ENCODE measurements at places on chromosomes 5 and 9.

DNA sequence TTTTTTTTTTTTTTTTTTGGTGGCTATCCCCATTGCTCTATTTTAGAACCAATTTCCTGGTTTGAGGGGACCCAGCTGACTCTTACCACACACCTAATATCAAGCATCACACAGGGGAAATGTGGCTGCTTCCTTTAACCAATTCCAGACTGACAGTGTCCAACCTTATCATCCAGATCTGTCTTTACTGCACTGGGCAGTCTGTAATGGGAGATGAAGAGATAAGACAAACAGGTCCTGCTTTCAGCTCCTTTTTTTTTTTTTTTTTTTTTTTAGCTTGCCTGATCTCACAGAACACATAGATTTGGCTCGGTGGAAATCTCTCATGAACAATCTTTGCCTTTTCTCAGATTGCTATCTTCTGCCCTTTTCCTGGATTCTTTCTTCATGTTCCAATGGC lies 198.8 kb upstream of the TYRP1 start:
- no peak for DNase-seq

GRCh38 chr9:113139225-113139829 lies 11.5 kb upstream of the SLC31A2 start:
- no peak for DNase-seq

DNA sequence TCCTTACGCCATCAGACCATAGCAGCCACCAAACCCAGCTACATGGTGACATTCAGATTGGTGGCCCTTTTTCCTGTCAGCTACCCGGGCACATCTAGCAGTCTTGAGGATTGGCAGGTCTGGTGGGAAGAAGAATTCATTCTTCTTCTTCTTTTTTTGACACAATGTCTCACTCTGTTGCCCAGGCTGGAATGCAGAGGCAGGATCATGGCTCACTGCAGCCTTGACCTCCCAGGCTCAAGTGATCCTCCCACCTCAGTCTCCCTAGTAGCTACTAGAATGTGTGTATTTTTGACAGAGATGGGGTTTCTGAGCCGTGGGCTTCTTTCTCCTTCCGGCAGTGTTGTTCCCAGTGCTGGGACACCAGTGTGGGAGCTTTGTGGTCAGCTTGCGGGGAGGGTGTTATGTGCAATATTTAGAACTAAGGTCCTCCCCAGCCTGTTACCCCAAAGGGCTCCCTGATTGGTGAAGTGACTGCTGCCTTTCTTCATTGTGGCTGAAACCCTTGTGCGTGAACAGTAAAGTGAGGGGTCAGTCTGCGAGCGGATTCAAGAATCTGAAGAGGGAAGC lies 3.4 kb downstream of the NTMT1 start:
- no peak for DNase-seq

GRCh38 chr5:61837788-61838187 lies 468.2 kb upstream of the KIF2A start:
- no peak for DNase-seq

- DNase-seq = no peak
Measured at GRCh38 chr5:149658299-149658698, 71.8 kb upstream of the PPARGC1B start.

DNA sequence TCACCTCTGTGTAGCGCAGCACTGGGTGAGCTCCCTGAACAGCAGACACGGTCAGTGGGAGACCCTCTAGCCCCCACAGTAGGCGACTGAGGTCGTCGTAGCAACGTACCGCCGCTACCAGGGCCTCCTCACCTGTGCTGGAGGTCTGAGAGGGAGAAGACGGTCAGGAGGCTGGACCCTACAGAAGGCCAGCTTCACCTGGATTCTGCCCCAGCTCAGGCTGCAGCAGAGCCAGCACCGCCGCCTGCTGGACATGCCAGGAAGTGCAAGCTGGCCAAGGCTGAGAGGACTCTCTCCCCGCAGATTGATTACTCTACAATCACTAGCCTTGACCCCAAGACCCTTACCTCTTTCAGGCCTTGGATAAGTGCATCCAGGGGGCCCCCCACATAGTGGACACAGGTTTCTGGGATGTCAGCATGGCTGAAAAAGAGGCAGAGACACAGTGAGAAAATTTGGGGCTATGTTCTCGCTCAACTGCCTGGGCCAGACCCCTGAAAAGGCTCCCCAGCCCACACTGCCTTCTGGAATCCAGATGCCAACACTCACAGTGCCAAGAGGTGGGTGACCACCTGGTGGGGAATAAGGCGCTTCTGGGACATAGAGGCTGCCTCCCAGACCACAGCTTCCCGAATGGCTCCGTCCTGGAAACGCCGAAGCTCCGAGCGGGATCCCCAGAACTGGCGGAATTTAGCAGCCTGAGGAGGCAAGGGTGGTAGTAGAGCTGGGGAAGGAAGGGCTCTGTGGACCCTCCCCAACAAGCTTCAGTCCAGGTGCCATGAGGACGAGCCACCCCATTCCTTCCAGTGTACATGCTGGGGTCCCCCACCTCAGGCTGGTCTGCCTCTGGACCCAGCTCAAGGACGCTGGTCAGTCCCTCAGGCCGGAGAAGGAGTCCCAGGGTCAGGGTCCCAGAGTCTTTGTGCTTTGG lies 6.9 kb downstream of the NOL6 start:
- peak; percentile 83 for DNase-seq

DNA sequence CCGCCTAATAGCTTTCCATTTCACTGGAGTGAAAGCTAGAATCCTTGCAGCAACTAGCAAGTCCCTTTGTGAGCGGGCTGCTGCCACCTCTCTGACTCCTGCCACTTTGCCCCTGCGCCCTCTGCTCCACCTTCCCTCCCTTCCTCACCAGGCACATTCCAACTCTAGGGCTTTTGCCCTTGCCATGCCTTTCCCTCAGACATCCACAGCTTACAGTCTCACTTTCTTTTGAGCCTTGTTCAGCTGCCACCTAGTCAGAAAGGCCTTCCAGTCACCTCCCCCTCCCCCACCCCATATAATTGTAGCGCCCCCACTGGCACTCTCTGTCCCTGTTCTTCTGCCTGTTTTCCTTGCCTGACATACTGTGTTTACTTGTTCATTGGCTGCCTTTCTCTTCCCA lies 31.0 kb downstream of the CYSTM1 start:
- DNase-seq = no peak

GRCh38 chr5:126066836-126067235 lies 356.4 kb upstream of the GRAMD2B start:
- no peak for DNase-seq

DNA sequence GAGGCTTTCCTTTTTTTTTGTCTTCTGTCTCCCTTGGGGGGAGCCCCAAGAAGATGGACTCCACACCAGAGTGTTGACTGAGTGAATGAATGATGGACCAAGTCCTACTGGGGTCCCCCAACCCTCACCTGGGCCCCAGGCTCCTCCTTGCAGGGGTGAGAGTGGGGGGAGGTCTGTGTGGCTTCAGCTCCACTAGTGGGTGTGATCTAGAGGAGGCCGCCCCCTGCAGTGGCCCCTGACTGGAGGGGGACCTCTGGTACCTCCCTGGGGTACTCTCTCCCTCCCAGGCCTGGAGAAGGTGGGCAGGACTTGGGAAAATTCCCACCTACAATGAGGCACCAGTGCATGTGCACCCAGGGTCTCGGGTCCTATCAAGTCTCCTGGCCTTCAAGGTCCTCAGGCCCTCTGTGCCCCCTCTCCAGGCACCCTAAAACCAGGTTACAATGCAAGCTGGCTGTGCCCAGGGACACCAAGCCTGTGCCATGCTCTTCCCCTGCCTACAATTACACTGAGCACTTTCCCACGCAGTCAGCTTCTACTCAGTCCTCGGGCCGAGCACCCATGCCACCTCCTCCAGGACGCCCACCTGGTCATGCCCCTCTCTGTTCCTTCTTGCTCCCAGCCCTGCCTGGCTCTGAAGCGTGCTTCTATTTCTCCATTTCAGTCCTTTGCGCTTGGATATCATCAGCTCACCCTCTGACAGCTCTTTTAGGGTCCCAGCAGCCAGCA lies 117.2 kb upstream of the PHYKPL start:
- DNase-seq = no peak

DNA sequence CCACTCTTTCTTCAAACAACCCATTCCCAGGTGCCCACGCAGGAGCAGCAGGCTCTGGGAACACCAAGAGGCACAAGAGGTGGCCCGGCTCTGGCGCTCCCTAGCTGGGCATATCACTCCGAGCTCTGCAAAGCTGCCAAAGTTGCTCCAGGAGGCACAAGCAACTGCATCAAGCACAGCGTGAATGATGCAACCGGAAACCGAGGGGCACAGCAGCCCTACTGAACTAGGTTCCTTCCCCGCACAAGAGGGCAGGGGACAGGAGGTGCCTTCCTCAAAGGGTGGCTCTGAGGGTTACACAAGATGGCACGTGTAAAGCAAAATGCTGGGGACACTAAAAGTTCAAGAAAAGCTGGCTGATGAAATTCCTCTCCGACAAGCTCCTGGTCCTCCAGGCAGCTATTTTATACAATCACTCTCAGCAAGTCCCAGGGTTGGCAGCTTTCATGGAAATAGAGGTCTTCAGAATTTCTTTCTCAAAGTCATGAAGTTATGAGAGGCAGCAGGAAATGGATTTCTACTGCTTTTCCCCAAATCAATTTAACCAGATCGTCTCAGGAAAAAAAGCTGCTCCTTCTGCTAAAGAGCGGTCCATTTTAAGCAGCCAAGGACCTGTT lies 22.9 kb downstream of the PSMB7 start:
- DNase-seq = no peak

DNA sequence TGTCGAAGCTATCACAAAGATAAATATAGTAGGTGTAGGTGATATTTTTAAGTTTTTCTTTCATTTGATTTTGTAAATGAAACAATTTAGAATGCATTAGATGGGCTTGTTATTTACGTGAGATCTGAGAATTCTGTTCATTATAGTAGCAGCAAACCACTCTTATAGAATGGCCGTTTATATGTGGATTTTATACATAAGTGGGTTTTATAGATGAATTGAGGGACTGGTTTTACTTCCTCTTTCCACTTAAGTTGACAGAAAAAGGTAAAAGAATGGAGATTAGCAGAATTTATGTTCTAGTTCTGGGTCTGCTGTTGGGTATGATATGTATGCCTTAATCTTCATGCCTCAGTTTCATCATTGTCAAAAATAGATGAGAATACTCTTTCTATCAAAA lies 5.6 kb downstream of the RMI1 start:
- DNase-seq = no peak

DNA sequence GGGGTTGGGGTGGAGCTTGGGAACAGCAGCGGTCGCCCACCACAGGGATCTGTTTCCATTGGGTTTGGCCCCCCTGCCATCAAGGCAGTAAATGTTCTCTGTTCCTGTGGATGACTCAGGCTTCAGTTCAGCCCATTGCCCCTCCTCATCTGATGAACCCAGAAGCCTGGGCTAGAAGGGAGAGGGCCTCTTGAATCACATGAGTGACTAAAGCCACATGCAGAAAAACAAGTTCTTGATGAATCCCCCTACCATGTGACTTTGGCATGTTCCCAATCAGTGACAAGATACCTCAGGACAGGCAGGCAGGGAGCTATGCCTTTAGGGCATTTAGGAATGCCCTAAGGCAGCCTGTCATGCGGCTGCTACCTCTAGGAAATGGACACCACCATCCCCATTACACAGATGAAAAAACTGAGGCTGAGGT lies 2.5 kb downstream of the SH3PXD2B start:
- DNase-seq = no peak

GRCh38 chr5:149072376-149072775 lies 9.5 kb upstream of the SH3TC2 start:
- no peak for DNase-seq

- no peak for DNase-seq
Measured at GRCh38 chr5:66538531-66538930, 57.7 kb upstream of the MAST4 start.

- no peak for DNase-seq
Measured at GRCh38 chr5:36153726-36154125, 1.8 kb downstream of the SKP2 start.

DNA sequence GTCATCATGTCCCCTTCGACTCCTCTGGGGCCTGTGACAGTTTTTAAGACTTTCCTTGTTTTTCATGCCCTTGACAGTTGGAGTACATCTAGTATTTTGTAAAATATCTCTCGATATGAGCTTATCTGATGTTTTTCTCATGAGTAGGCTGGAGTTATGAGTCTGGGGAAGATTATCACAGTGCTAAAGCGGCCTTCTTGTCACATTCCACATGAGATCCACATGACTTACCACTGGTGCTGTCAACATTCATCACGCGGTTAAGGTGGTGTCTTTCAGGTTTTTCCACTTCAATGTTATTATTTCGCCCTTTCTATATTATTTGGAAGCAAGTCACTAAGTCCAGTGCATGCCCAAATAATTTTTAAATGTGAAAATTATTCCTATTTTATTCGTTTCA lies 17.1 kb upstream of the CAST start:
- DNase-seq = no peak

- no peak for DNase-seq
Measured at GRCh38 chr5:20028506-20028905, 40.5 kb upstream of the CDH18 start.

GRCh38 chr9:100443781-100444768 lies 17.1 kb downstream of the MSANTD3 start:
- DNase-seq = no peak
